ENCODE measurements at places on chromosomes 6 and 20. TPM values are rescaled to one million over a fixed set of nuclear protein-coding genes. Genes with fewer than 3 reads are reported as not detected.

DNA sequence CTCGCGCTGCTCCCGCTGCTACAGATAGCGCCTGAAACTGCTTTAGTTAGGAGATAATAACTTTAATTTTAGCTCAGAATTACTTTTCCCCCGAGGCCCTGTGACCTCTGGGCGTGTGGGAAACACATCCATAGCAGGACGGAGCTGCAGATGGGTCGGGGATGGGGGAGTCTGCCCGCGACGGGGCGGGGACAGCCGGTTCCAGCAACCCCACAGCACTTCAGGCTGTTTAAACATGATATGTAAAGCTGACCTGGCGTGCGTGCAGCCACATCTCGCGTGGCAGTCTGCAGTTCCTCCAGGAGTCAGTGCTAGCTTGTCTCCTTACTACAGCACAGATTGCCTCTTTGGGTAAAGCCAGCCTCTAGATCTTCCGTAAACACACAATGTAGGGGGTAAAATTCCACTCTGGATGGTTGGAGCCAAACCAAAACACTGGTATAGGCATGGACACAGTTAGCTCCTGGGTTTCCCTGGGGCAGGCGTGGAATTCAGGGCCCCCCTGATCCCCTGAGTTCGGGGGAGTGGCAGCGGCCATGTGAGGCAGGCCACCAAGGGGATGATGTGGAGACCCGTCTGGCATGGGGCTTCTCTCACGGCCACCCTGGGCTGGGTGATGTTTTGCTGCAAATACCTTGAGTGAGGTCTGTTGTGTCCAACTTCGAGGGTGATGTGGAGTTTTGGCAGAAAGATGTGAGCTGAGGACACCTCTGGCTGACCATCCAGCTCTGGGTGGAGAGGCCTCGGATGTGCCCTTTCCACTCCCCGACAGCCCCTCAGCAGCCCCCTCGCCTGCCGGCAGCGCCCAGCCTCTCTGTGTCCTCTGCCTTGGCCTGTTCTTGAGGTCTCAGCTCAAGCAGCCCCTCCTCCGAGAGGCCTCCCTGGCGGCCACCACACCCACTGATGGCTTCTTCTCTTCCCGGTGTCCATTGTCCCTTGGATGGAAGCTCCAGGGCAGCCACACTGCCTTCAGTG, 214.5 kb downstream of the TAF4 start:
- H3K27ac ChIP-seq: no peak overlapping the region
- no peaks in the 10 kb centered on the region for H3K4me1 ChIP-seq
- H3K4me3 ChIP-seq: no peak overlapping the region
- H3K27me3 ChIP-seq: peaks cover 10% of the 10 kb centered on the region
- DNase-seq: no peak
- H3K36me3 ChIP-seq: no peaks in the 10 kb centered on the region

- no peaks in the 10 kb centered on the region for H3K4me1 ChIP-seq
- peaks cover 2% of the 10 kb centered on the region for H3K27me3 ChIP-seq
- DNase-seq: no peak
- no peak overlapping the region for H3K27ac ChIP-seq
- peaks cover 3% of the 10 kb centered on the region for H3K36me3 ChIP-seq
These were observed 121.3 kb upstream of the CARMIL1 start for GRCh38 chr6:25157842-25158241.

- peaks cover 14% of the 10 kb centered on the region for H3K4me1 ChIP-seq
- no peak overlapping the region for H3K4me3 ChIP-seq
- H3K27ac ChIP-seq: no peak overlapping the region
- H3K36me3 ChIP-seq: no peaks in the 10 kb centered on the region
- no peak for DNase-seq
These were observed 11.9 kb upstream of the CNR1 start for GRCh38 chr6:88177961-88178464.

TRAPPC3L gene
- not detected for total RNA-seq

NKAIN4 gene
- total RNA-seq: 3.3 TPM

DNA sequence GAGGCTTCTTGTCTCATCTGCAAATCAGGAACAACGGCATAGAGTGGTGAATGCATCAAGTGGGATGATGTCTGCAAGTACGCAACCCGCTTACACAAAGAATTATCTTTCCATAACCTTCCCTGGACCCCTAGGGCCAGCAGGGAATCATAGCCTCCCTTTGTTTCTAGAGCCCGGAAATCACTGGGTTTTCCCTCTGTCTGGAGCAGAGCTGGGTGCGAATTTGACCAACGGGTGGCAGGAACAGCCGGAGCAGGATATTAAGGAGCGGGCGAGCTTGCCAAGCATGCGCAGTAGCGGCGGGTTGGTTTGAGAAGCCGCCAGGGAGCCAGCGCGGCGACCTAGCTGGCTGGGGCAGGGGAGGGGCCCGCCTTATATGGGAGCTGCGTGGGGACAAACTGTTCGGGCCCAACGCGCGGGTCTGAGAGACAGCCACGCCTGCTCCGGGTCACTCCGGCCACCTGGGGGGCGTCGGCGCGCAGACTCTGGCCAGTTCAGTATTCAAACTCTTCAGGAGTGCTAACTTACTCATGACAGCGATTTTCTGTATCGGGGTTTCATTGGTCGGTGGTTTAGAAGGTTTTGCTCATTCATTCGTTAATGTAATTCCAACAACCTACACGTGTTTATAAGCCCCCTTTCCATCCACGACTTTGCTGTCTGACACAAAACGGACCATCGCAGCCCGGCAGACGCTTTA, 1.6 kb upstream of the KIF16B start:
- H3K27me3 ChIP-seq: peaks cover 4% of the 10 kb centered on the region
- H3K4me1 ChIP-seq: peaks cover 13% of the 10 kb centered on the region
- H3K36me3 ChIP-seq: no peaks in the 10 kb centered on the region

GRCh38 chr6:134519465-134519864, 201.6 kb upstream of the SGK1 start:
- no peak overlapping the region for H3K4me3 ChIP-seq
- peaks cover 24% of the 10 kb centered on the region for H3K4me1 ChIP-seq
- peak overlapping the region; percentile 31 for H3K27ac ChIP-seq
- H3K36me3 ChIP-seq: no peaks in the 10 kb centered on the region

FAM135A gene
- 31.2 TPM for total RNA-seq

GRCh38 chr6:82364087-82365015, 734 bp downstream of the TPBG start:
- peaks cover 8% of the 10 kb centered on the region for H3K27me3 ChIP-seq
- H3K27ac ChIP-seq: peak overlapping the region; percentile 89
- H3K36me3 ChIP-seq: peaks cover 10% of the 10 kb centered on the region

OR2H2 gene
- not detected for total RNA-seq

DNA sequence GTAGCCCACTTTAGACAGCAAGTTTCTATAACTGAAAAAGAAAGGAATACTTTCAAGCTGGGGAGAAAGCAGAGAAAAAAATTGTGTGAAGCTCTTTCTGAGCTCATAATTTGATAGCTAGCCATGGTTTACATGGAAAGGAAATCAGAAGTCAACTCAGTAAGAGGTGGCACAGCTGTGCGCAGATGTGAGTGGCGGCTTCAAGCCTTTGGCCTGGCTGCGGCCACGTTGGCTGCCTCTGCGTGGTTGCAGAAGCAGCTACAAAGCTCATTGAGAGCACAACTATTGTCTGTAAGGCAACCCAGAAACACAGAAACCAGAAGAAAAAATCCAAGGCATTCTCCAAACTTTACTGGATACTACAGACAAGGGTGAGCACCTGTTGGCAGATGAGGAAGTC, 136.9 kb downstream of the SASH1 start:
- no peak overlapping the region for H3K27ac ChIP-seq
- peaks cover 63% of the 10 kb centered on the region for H3K36me3 ChIP-seq
- no peak for DNase-seq
- H3K4me1 ChIP-seq: peaks cover 6% of the 10 kb centered on the region
- H3K27me3 ChIP-seq: no peaks in the 10 kb centered on the region

GRCh38 chr20:59703046-59703445, 98.7 kb downstream of the PHACTR3 start:
- H3K36me3 ChIP-seq: no peaks in the 10 kb centered on the region
- DNase-seq: no peak
- peaks cover 3% of the 10 kb centered on the region for H3K27me3 ChIP-seq
- no peaks in the 10 kb centered on the region for H3K4me1 ChIP-seq

RAD21L1 gene
- total RNA-seq: 1.1 TPM

GRCh38 chr6:168858926-168859325, 394.7 kb downstream of the THBS2 start:
- H3K27me3 ChIP-seq: no peaks in the 10 kb centered on the region
- no peaks in the 10 kb centered on the region for H3K36me3 ChIP-seq
- H3K4me1 ChIP-seq: no peaks in the 10 kb centered on the region
- DNase-seq: no peak
- no peak overlapping the region for H3K4me3 ChIP-seq
- no peak overlapping the region for H3K27ac ChIP-seq

DNA sequence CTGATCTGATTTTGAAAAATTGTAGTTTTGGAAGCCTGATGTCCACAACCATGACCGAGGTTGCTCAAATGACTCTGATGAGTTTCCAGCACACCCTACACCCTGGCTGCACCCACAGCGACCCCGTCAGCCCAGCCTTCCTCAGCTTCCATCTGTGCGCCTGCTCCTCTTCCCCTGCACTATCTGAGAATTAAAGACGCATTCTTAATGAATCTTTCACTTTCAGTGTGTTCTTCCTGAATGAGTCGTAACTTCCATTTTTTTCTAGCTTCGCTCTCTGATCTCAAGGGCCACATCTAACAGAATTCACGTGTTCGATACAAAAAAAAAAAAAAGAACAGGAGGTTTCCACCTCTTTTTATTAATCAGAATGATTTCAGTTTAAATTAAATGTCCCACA, 21.3 kb upstream of the RREB1 start:
- H3K27ac ChIP-seq: no peak overlapping the region
- H3K27me3 ChIP-seq: no peaks in the 10 kb centered on the region
- DNase-seq: no peak
- no peaks in the 10 kb centered on the region for H3K36me3 ChIP-seq
- H3K4me3 ChIP-seq: no peak overlapping the region

- H3K27me3 ChIP-seq: peaks cover 6% of the 10 kb centered on the region
- H3K4me1 ChIP-seq: peaks cover 21% of the 10 kb centered on the region
- DNase-seq: peak; percentile 68
- peak within 1 kb of the TSS; percentile 91 for H3K4me3 ChIP-seq
- H3K36me3 ChIP-seq: peaks cover 6% of the 10 kb centered on the region
- peak within 1 kb of the TSS; percentile 70 for H3K27ac ChIP-seq
These were observed at the start of gene CST3 for GRCh38 chr20:23637282-23638221. Gene CST3, minus strand, starts transcription at chr20:23637955. Its CDS starts 93 bp downstream, at chr20:23637862.

ELOVL2 gene
- total RNA-seq: 0.31 TPM

- no peak overlapping the region for H3K27ac ChIP-seq
- DNase-seq: no peak
- no peaks in the 10 kb centered on the region for H3K4me1 ChIP-seq
- no peak overlapping the region for H3K4me3 ChIP-seq
These were observed 2.6 kb downstream of the SLCO4A1 start for GRCh38 chr20:62644802-62645496.

DNA sequence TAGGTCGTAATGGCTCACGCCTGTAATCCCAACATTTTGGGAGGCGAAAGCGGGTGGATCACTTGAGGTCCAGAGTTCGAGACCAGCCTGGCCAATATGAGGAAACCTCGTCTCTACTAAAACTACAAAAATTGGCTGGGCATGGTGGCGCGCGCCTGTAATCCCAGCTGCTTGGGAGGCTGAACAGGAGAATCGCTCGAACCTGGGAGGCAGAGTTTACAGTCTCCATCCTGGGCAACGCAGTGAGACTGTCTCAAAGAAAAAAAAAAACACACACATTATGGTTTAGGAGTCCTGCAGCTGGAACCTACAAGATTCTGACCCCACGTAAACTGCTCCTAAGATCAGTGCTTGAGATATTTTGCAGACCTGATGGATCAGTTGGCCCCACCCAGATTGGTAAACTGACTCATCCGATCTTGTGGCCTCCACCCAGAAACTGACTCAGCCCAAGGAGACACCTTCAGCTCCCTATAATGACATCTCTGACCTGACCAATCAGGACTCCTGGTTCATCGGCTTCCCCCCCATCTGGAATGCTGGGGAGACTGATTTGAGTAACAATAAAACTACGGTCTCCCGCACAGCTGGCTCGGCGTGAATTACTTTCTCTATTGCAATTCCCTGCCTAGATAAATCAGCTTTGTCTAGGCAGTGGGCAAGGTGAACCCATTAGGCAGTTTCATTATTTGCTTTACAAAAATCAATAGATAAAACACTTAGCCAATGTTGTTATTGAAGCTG, 96.2 kb upstream of the BTN3A2 start:
- H3K4me1 ChIP-seq: peaks cover 8% of the 10 kb centered on the region
- no peaks in the 10 kb centered on the region for H3K36me3 ChIP-seq
- no peak overlapping the region for H3K4me3 ChIP-seq
- no peak for DNase-seq
- peaks cover 4% of the 10 kb centered on the region for H3K27me3 ChIP-seq

- peaks cover 4% of the 10 kb centered on the region for H3K27me3 ChIP-seq
- DNase-seq: no peak
- peak overlapping the region; percentile 53 for H3K27ac ChIP-seq
- no peak overlapping the region for H3K4me3 ChIP-seq
- H3K4me1 ChIP-seq: peaks cover 43% of the 10 kb centered on the region
These were observed 70.0 kb downstream of the CEBPB start for GRCh38 chr20:50260479-50261221.

- DNase-seq: no peak
- peak overlapping the region; percentile 93 for H3K4me3 ChIP-seq
- peaks cover 2% of the 10 kb centered on the region for H3K27me3 ChIP-seq
- H3K4me1 ChIP-seq: peaks cover 36% of the 10 kb centered on the region
- H3K36me3 ChIP-seq: no peaks in the 10 kb centered on the region
- peak overlapping the region; percentile 0 for H3K27ac ChIP-seq
These were observed 480 bp upstream of the NT5E start for GRCh38 chr6:85449388-85449817.

TRPC4AP gene
- 109 TPM for total RNA-seq

CTSA gene
- 62.7 TPM for total RNA-seq

- H3K27ac ChIP-seq: no peak overlapping the region
- peaks cover 13% of the 10 kb centered on the region for H3K4me1 ChIP-seq
- peaks cover 28% of the 10 kb centered on the region for H3K27me3 ChIP-seq
- peaks cover 71% of the 10 kb centered on the region for H3K36me3 ChIP-seq
These were observed 24.5 kb downstream of the PLCG1 start for GRCh38 chr20:41161886-41162285.

GRCh38 chr6:156598855-156599180, 178.4 kb upstream of the ARID1B start:
- no peak for DNase-seq
- no peaks in the 10 kb centered on the region for H3K4me1 ChIP-seq
- no peak overlapping the region for H3K4me3 ChIP-seq
- H3K27me3 ChIP-seq: peaks cover 7% of the 10 kb centered on the region

GRCh38 chr20:49852522-49853080, 40.0 kb downstream of the SLC9A8 start:
- H3K27me3 ChIP-seq: peaks cover 1% of the 10 kb centered on the region
- peaks cover 18% of the 10 kb centered on the region for H3K4me1 ChIP-seq
- peaks cover 15% of the 10 kb centered on the region for H3K36me3 ChIP-seq
- peak overlapping the region; percentile 44 for H3K27ac ChIP-seq

DNA sequence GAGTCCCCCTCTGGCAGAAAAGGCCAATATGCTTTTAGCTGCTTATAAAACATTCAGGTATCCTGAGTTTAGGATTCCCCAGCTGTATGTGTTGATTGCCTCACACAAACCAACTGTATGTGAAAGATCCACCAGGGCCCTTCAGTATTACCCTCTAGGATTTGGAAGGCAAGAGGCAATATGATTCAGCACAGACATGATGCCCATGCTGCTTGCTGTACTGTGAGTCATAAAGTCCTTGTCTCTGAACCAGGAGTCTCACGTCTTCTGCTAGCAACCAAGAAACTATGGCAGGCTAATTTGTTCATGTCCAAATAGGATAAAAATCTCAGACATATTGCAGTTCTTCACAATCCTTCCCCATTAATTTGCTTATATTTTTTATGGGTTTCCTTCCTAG, 789.2 kb upstream of the SLC35B3 start:
- H3K4me3 ChIP-seq: no peak overlapping the region
- no peaks in the 10 kb centered on the region for H3K4me1 ChIP-seq
- no peaks in the 10 kb centered on the region for H3K27me3 ChIP-seq

Measured in endothelial cell (in vitro differentiated cells).